Uterus (tissue), 4 donors: ENCODE measurements at places on chromosomes 3 and 15. TPM values are rescaled to one million over a fixed set of nuclear protein-coding genes. Genes with fewer than 3 reads are reported as not detected.

Gene MESP2
- total RNA-seq: not detected

Gene GALK2
- 67.6 TPM for total RNA-seq

Gene KY
- total RNA-seq: not detected

GRCh38 chr3:28406241-28406640 lies 57.6 kb upstream of the AZI2 start:
- no peak for DNase-seq

- DNase-seq: no peak
Measured at GRCh38 chr3:100798012-100798411, 88.7 kb downstream of the TFG start.

- no peak for DNase-seq
Measured at GRCh38 chr15:100766243-100767000, 113.2 kb upstream of the ALDH1A3 start.

DNA sequence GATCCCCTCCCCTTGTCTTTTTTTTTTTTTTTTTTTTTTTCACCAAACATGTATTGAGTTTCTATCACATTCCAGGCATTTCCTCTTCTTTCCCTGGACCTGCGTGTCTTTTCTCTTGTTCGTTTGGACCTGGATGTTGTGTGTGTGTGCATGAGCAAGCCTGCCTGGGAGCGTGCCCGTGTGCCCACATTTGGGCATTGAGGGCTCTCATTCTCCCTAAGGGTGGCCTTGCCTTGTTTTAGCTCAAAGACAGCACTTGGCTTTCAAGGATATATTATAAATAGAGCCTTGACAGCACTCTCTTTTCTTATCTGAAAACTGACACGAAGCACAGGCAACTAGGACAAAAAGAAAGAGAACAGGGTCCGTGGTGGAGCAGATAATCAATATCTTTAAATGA lies 39.0 kb upstream of the SLC25A26 start:
- no peak for DNase-seq

DNA sequence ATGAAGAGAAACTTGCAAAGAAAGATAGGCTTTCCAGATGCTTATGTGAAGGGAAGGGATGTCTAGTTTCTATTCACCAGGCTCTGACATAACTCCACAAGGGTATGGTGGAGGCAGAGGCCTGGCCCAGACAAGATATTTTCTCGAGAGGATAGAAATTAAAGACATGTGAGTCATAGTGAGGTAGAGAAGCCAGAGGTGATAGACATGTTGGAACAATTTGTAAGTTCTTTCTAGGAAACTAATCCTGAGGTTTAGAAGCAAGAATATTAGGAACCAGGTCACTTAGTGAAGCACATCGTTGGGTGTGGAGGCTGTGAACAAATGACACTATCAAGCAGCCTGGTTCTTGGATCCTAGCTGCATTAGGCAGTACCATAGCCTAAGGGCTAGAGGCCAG lies 176.9 kb downstream of the BBX start:
- no peak for DNase-seq

GRCh38 chr15:80331886-80332406 lies 72.2 kb upstream of the ARNT2 start:
- DNase-seq: no peak

DNA sequence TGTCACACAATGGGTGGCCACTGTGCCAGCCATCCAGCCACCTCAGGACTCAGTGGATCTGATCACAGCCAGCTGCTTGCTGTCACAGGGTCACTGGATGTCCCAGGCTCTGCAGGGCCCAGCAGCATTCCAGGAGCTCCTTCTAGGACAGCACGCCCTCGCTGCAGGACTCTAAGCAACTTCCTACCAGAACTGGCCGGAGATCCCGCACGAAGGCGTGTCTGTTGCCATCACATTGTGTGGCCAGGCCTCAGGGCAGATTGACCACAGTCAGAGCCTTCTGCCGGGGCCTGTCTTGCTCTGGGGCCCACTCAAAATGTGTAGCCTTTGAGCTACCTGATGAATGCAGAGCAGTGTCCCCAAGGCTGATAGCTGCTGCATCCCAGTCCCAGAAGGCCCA lies 24.6 kb downstream of the DNAJB8 start:
- DNase-seq: no peak

DNA sequence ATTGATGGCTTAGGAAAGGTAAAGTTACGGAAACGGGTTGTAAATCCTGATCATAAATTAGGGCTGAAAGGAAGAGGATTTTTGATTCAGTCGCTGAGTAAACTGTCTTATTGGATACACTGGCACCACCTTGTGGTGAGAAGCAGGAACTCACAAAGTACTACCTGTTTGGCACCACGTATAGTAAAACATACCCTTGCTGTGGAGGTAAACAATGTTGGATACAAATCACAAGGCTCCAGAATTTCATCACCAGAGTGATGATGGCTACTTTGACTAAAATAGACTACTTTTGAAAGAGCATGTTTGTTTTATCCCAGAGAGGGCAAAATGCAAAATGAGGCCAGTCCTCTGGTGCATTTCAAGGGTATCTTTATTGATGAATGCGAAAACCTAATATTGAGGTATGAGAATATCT lies 216.9 kb downstream of the IGSF11 start:
- no peak for DNase-seq

- DNase-seq: no peak
Measured at GRCh38 chr3:25889525-25889917, 99.6 kb downstream of the OXSM start.

GRCh38 chr15:78768096-78768495 lies 43.2 kb downstream of the ADAMTS7 start:
- DNase-seq: no peak

DNA sequence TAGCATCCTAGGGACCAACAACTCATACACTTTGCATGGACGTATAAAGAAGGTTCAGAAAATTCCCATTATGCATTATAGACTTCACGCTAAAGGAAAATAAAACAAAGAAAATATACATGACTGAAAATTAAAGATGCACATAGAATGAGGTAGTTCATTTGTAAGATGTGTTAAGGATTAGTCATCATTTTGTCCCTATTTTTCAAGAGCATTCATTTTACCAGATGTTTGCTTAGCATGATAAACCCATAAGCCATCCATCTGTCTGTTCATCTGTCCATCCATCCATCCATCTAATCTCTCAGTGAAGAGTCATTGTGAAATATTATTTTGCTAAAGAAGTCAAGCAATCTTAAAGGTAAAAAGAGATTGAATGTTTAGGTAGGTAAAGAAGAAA lies 80.3 kb downstream of the TFG start:
- no peak for DNase-seq

GRCh38 chr15:58527573-58528187 lies 95.9 kb downstream of the LIPC start:
- DNase-seq: no peak

DNA sequence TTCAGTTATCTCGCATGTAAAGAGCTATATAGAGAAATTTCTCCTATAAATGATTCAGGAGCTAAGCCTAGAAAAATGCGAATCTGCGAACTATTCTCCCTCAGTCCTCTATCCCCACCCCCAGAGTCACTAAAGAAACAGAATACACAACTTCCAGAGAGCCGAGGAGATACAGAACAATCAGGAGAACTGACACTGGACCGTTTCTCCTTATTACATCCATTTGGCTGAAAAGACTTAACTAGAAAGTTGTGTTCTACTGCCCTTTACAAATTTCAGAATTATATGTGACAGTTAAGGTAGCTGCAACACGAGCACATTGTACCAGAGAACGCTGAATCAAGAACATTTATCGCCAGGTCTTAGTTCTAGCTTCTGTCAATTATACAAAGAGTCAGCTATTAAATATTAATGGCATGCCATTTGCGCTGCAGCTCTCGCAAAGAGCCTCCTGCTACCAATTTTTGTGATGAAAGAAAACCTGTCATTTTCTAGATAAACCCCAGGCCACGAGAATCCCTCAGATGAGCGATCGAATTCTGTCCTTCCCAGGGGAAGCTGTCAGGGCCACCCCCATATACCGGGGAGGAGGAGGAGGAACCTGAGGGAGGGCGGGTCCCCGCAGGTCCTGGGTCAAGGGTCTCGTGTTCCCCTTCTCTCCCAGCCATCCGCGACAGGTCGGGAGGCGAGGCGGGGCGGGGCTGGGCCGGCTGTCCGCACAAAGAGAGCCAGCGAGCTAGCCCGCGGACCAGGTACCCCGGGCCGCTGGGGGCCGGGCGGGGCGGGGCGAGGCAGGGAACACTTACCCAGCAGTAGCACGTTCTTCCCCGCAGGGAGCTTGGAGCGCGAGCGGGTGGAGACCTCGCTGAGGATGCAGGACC lies 878 bp downstream of the DYNC1LI1 start:
- DNase-seq: peak; percentile 44

- no peak for DNase-seq
Measured at GRCh38 chr3:183987000-183987600, 30.6 kb downstream of the ABCC5 start.

- DNase-seq: no peak
Measured at GRCh38 chr15:56016281-56016680, 22.9 kb upstream of the NEDD4 start.

DNA sequence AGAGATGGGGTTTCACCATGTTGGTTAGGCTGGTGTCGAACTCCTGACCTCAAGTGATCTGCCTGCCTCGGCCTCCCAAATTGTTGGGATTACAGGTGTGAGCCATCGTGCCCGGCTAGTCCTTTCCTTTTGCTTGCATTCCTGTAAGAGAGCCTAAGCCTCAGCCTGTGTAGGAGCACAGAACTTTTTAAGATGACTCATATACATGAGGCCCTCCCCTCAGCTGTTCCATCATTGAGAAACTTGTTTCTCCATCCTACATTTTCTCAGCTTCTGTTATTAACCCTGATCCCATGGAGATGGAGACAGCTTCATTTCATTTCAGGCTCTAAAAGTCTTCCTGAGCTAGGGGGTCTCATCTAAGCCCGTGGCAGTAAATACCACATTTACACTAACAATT lies 123.3 kb downstream of the PLOD2 start:
- no peak for DNase-seq

GRCh38 chr3:13300546-13301285 lies 119.4 kb downstream of the NUP210 start:
- no peak for DNase-seq
